ENCODE measurements at places on chromosomes 3 and 15.
A peak's percentile ranks its signal among the peaks of the same experiment; 100 is the strongest.

- DNase-seq, result no peak
Observed at GRCh38 chr3:77648214-77648613, 608.3 kb downstream of the ROBO2 start.

DNA sequence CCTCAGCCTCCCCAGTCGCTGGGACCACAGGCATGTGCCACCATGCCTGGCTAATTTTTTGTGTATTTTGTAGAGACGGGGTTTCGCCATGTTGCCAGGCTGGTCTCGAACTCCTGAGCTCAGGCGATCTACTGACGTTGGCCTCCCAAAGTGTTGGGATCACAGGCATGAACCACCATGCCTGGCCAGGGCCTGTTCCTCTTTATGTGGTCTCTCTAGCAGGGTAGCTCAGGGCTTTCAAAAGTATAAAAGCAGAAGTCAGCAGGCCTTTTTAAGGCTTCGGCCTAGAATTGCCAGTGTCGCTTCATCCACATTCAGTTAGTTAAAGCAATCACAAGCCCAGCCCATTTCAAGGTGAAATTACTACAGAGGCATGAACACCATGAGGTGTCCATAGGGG, 7.6 kb downstream of the VHL start:
- DNase-seq, result no peak

DNA sequence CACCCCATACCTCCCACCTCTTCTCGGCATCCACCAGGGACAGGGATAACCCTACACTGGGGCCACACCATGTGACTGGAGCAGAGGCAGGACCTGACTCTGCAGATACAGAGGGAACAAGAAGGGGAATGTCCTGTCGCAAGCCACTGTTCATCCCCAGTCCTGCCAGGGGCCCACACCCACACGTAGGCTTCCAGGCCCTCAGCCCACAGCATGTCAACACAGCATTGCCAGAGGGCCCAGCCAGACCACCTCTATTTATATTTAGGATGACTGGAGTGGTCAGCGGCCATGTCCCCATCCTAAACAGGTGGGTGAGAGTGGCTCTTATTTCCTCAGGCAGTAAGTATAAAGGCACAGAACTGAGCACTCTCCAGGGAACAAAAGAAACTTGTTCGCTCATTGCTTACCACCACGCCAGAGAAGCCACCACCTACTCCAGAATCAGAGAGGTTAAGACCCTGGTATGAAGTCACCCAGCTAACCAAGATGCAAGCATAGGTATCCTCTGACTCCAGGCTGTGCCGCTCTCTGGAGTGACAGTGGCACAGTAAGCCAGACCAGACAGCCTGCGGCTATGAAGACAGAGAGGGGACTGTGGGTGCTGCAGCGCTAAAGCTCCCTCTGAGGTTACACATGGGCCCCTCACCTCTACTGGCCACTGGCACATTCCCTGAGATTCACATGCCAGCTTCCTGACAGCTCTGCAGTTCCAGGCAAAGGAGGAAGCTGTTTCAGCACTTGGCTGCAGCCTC, 67.9 kb downstream of the LRIG1 start:
- DNase-seq, result no peak

DNA sequence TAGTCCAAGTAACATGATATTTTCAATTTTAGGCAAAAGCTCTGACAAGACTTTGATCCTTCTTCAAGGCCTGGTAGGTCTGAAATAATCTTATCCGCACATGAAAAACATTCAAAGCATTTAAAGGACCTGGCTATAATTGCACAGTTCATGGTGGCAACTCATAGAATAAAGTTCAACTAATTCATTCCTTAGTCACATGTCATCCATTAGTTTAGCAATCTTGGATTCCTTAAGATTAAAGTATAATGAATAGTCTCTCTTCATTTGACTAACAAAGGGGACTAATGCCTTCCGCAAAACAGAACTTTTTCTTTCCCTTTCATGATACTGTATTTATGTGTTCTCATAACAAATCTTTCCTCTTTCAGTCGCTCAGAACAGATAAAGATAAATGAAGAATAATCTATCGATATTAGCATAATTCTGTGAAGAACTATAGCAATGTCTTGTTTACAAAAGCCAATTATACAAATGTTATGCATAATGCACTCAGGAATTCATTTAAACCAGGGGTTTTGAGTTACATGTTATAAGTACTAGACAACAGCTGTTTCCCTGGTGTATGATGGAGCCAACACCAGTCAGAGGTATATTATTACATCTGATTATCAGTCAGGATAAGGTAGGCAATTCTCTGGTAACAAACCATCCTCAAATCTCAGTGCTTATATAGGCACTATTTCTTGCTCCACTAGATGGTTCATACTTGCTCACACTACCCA, 172.5 kb downstream of the POTEB3 start:
- DNase-seq, result no peak

DNA sequence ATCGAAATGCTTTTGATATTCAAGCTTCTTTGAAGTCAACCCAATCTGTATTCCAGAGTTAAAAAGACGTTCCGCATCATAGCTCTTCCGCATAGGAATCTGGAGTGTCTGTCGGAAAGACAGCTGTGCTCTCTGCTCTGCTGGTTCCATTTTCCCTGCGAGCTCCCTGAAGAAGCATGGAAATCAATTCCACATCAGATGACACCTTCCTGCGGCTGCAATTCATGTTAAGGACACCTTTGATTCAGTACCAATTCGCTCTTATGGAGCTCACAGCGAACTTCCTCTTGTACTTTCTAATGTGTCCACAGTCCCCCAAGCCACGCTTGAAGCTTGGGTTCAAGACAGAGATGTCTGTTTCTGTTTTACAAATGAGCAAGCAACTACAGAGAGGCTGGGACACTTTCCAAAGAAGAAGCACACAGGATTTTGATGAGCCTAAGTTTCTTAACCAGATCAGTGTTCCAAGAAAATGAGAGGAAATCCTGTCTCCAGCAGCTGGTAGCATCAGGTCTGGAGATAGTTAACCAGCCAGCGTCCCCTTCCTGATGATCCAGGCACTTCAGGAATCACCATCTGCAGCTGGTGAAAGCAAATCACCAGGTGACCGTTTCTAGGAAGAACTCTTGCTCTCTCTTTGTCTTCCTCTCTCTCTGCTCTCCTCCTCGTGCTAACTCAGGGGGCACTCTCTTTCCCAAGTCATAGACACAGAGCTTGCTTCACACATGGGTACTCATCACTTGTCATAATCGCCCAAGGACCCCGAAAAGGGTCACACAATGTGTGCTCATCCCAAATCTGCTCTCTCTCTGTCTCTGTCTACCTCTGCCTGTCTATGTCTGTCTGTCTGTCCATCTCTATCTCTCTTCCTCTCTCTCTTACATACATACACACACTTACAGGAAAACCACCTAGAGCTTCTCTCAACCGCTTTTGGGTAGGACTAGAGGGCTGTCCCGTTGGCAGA, 281.8 kb downstream of the FAM43A start:
- DNase-seq, result no peak

DNA sequence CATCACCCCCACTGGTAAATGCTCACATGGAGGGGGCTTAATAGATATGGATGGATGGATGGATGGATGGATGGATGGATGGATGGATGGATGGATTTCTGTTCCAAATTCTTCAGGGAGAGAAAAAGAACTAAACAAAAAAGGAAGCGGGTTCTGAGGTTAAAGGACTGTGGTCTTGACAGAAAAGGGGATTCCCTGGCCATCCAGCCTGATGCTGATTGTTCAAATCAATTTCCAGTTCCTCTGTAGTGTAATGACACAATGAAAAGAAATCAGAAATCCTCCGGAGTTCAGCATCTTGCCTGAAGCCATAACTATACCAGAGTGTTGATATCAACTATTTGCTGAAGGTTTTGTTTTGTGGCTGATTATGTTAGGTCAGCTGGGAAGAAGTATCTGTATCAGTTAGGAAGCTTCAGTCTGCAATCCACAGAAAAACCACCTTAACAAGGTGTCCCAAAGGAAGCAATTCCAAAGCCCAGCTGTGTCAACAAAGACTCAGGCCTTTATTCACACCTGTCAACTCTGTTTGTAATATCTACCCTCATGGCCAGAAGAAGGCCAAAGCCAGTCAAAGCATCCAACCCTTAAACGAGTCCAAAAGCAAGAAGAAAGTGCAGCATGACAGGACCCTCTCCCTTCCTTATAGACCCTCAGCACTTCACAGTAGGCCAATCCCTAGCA, 24.5 kb upstream of the RASA2 start:
- DNase-seq, result no peak

GRCh38 chr3:98563661-98564281, 29.6 kb downstream of the CPOX start:
- peak; percentile 24 for DNase-seq

GRCh38 chr3:87313641-87314040, 37.3 kb upstream of the POU1F1 start:
- DNase-seq, result no peak

DNA sequence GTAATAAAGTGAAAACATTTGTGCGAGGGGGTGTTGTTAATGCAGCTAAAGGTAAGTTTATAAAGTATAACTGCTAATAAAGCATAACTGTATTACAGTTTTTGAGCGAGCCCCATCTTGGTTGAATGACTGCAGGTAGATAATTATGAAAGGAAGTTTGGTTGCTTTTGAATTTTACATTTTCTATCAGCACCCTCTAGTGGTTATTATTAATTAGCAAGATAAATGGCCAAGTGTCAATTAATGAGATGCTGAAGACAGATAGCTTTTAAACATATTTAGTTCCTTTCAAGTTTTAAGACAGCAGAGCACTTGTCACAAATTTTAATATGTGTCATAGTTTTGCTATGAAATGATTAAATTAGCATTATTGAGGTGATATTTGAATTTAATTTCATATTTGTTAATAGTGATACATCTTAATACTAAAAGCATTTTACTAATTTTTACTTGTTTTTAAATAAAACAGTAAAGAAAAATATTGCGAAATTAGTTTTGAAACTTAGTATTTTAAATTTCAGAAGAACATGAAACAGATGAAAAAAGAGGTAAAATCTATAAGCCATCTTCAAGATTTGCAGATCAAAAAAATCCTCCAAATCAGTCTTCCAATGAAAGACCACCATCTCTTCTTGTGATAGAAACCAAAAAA, 15.1 kb downstream of the U2SURP start:
- DNase-seq, result peak; percentile 4

DNA sequence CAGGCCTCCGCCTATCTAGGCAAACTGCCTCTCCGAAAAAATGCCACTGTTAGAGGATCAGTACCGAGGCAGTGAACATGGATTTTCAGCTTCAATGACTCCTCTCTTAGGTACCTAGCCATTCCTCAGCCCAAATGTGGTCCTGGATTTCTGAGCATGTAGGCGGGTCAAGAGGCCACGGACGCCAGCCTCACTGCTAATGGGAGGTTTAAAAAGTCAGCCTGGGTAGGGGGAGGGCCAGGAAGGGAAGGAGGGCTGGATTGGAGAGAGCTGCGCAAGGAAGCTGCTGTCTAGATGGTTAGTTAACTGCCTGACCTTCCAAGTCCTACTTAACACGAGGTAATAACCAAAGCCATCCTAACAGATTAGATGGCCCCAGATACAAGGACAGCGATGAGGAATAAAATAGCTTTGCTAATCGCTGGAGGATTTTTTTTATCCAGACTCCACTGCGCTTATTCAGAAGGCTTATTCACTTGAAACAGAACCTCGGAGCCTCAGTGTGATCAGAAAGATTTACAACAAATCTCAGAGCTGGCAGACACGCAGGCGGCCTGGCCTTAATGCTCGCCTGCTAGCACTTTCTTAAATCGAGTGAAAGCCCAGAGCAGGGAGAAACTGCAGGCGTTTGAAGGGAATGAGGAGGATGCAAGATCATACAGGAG, 34.3 kb downstream of the TLE3 start:
- DNase-seq, result no peak

DNA sequence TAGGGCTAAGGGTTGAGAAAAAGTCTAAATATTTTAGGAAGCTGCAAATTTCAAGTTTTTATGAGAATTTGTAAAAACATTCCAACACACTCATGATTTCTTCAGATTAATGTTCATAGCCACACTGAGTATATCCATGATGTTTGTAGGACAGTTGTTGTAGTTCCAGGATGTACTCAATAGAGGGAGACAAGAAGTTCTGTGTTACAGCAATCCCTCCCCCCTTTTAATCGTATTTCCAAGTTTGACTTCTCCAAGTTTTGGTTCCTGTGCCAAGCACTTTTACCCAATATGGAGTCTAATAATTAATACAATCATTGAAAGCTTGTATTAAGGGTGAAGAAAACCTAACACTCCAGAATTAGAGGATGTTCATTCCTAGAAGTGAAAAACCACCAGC, 143.4 kb downstream of the FEZF2 start:
- DNase-seq, result peak; percentile 7

DNA sequence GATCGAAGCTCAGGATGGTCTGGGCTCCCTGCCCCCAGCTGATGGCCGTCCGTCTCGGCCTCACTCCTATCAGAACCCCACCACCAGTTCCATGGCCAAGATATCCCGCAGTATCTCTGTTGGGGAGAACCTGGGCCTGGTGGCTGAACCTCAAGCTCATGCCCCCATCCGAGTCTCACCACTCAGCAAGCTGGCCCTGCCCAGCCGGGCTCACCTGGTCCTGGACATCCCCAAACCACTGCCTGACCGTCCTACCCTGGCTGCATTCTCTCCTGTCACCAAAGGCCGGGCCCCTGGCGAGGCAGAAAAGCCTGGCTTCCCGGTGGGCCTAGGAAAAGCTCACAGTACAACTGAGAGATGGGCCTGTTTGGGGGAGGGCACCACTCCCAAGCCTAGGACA, 4.4 kb upstream of the JMJD7 start:
- no peak for DNase-seq

GRCh38 chr3:66615643-66616301, 115.0 kb upstream of the LRIG1 start:
- no peak for DNase-seq

DNA sequence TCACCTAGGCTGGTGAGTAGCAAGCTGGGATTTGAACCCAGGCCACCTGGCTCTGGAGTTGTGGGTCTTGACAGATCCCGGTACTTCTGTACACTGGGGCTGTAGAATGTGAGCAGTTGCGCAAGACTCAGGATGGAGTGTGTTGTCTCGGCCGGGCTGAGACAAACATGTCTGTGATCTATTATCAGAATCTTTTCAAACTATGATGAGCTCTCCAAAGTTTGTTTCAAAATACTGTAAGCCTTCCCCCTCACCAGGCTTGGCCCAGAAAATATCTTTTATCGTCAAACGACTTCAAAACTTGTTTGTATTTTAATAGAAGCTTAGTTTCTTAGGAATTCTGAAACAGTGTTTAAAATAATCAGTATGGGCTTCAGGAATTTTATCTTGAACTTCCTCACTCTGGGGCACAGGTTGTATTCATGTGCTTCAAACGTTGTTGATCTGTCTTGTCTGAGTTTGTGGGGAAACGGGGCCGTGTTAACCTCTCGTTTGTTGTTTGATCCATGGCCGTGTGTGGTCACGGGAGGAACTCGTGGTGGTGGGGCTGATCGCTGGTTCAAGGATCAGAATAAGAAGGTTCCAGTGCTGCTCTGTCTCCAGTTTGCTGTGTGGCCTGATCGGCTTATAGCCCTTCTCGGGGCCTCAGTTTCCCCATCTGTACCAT, 40.3 kb upstream of the TFRC start:
- DNase-seq, result peak; percentile 48

DNA sequence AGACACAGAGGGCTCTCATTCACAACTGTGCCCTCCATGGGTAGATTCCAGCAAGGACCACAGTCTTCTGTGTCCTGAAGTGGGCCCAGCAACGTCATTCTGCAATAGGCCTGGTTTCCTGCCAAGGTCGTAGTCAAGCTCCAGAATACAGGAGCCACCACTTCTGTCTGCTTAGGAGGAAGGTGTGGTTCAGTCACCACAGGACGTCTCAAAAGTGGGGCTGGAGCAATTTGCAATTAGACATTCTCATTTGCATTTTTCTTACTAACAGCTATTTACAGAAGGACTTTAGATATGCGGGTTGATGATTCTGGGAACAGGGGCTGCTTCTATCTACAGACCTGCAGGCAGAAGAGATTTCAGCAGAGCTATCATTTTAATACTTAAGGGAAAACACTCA, 58.7 kb upstream of the MYRIP start:
- DNase-seq, result peak; percentile 12
